ENCODE measurements at places on chromosomes 1 and 21. TPM values are rescaled to one million over a fixed set of nuclear protein-coding genes. Genes with fewer than 3 reads are reported as not detected.

The CHIA gene
- total RNA-seq, result not detected

The PTPN7 gene
- not detected for total RNA-seq

The RCSD1 gene
- not detected for total RNA-seq

The RPS6KA1 gene
- 4.2 TPM for total RNA-seq

The CAPN8 gene
- not detected for total RNA-seq

The TMEM269 gene
- total RNA-seq, result not detected

- DNase-seq, result peak; percentile 94
These were observed 30.5 kb downstream of the TBCE start for GRCh38 chr1:235397733-235398132.

DNA sequence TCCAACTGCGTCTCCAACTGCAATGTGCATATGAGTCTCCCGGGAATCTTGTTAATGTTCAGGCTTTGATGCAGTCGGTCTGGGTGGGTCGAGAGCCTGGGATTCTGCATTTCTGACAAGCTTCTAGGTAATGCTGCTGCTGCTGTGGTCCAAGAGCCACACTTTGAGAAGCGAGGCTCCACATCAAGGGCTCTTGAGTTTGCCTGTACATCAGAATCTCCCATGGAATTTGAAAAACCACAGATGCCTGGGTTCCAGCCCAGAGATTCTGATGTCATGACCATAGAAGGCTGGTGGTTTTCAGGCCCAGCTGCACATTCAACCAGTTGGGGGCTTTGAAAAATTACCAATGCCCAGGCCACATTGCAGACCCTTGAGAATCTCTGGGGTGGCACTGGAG is 93.9 kb upstream of the TARDBP start:
- peak; percentile 65 for DNase-seq

DNA sequence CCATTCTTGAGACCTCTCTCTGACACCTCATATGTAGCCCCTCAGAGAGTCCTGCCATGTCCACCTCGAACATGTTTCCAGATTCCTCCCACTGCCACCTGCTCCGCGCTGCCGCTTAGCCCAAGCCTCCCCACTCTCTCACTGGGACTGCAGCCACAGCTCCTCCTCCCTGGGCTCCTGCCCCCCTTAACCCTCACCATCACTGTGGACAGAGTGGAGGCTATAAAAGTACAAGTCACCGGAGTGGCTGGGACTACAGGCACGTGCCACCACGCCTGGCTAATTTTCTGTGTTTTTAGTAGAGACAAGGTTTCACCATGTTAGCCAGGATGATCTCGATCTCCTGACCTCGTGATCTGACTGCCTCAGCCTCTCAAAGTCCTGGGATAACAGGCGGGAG is 77.0 kb downstream of the VWA5B1 start:
- no peak for DNase-seq

DNA sequence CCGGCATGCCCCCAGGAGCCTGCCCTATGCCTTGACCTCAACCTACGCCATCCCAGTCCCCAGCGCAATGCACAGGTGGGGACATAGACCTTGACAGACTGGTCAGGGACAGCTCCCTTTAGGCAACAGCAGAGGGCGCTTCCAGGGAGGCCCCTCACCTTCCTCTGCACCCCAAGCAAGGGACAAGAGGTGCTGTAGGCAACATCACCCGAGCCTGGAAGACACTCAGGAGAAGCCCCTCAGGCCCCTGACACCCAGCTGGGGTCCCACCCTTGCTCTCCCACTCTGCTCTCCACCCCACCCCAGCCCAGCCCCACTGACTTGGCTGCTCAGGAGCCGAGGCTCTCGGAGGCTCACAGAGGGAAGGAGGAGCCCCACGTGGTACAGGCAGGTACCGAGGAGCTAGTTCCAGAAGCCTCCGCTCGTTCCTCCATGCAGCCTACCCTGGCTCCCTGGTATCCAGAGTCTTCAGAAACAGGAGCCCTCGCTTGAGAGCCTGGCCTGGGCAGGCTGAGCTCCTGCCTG is 2.4 kb upstream of the WNT3A start:
- DNase-seq, result no peak

- no peak for DNase-seq
These were observed 54.7 kb upstream of the CLDN14 start for GRCh38 chr21:36534656-36535055.

DNA sequence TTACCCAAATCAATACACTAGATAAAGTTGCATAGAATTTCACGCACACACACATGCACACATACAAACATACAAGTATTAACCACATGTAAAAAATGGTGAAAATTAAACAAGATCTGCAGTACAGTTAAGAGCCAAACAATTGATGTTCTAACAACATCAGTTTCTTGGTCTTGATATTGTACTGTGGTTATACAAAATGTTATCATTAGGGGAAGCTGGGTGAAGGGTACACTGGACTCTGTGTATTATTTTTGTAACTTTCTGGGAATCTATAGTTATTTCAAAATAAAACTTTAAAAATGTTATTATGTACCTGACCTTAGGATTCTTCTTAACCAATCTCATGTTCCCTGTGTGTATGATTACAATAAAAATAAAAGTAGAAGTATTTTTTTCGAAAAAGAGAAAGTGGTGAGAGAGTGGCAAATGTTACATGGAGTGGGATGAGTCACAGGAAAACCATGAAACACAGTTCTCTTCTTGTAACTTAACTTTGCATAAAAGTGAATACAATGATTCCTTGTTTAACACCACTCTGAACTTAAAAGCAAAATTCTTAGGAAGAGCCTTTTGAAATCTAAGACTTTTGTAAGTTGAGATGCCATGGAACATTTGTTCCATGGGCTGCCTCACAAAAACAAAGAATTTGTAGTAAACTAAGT is 101.6 kb upstream of the RUNX1 start:
- DNase-seq, result peak; percentile 73

GRCh38 chr1:10591010-10591409 is 116.3 kb downstream of the PEX14 start:
- DNase-seq, result no peak

DNA sequence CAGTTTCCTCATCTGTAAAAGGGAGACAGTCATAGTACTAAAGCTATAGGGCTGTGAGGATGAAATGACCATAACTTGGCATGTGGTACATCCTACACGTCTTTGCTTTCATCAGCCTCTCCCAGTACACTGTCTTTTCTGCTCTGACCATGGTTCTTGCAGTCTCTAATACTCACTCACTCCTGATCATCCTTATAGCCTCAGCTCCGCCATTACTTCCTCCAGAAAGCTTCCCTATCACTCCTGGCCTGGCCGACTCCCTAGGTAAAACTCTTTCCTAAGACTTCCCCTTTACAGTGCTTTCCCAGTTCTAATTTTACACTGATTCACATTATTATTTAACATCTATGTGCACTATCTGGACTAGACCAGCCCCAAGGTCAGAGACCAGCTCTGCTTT is 5.0 kb upstream of the MRPL24 start:
- DNase-seq, result no peak

- no peak for DNase-seq
These were observed at the start of gene SELP for GRCh38 chr1:169630006-169630405. Gene SELP, minus strand, starts transcription at chr1:169630124. Its CDS starts 50 bp downstream, at chr1:169630074.

DNA sequence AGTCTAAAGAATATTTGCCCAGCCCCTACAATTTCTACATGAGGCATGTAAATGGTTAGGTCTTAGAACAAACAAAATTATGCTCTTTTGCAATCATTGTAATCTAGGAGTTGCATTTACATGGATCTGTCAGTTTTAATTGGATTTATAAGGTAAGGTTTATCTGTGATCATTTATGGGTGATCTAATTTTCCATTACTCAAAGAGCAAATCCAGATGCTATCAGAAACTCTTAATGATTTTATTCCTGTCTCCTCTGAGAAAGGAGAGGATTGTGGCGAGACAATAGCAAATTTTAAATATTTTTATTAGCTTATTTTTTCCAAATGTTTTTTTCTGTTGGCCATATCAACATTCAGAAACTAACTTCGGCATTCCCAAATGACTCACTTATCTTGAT is 14.2 kb upstream of the NEGR1 start:
- DNase-seq, result no peak

GRCh38 chr1:19650416-19651140 is 6.5 kb downstream of the NBL1 start:
- no peak for DNase-seq
